T follicular helper cell (primary cell): ENCODE measurements at places on chromosomes 2 and 18.

DNA sequence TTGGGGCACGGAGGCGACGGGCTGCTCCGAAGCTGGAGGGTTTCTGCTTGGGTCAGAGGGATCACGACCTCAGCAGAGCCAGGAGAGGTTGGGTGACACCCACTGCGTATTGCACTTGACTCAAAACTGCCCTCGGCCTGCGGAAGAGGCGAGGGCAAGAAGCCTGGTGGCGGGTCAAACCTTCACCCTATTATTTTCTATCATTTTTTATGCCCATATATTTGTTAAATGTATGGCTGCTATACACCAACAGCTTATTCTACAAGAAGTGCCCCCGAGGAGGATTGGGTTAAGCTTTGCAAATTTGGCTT, 12.6 kb upstream of the SATB2 start:
- DNase-seq = no peak

DNA sequence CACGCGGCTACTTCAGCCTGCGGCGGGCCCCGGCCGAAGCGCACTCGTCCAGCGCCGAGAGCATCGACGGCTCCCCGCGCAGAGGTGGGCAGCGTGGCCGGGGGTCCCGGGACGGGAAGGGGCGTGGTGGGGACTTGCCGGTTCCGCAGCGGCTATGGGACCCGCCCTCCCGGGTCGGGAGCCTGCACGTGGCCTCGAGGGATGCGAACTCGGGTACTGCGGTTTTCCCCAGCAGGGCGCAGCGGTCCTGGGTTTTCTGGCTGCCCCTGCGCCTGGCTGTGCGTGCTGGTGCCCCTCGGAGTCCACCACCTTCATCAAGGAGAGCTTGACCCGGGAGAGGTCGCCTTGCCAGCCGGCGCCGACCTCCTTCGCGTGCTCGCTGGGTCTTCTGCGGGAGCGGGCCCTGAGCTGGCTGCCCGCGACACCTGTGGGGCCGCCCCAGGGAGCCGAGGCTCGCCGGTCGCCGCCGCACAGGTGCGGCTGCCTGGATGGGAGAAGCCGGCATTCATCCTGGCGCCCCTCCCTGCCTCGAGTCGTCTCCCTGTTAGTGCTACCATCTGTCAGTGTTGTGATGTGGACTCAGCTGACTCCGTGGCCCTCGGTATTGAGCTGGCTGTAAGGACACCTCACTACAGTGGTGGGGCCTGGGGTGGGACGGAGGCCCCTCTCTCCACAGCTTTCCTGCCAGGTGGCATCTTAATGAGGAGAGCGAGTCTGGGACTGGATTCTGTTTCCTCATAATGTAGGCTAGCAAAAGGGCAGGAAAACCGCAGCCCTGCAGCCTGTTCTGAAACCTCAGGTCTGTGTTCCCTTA, 177.3 kb downstream of the AGAP1 start:
- DNase-seq = no peak

DNA sequence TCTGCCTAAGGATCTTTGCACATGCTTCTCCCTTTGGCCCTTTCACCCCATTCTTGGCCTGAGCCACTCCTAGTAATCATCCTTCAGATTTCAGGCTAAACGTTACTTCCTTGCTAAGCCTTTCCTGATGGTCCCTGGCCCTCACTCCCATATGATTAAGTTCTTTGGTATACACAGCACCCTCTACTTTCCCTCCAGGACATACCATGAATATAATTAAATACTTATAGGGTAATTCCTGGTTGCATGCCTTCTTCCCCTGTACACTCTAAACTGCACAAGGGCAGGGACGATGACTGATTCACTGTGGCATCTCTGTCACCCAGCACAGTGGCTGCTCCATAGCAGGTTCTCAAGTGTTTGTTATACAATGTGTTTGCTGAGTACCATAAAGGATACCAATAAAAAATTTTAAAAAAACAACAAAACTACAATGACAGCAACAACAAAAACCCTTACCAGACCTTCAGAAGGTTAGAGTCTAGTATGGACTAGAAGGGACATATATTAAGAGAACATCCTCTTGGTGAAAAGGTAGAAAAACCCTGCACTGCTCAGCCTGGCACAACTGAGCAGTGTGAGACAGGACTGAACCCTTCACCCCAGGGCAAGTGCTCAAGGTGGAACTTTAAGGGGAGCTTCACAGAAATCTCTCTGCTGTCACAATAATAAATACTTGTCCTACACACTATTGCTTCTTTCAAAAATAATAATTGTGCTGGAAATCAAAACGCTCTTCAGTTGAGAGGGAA, 76.2 kb downstream of the AAK1 start:
- DNase-seq = no peak

- DNase-seq = no peak
Measured at GRCh38 chr2:198259496-198259895, 455.1 kb downstream of the PLCL1 start.
